Aortic smooth muscle cell (primary cell): ENCODE measurements at places on chromosomes 5 and 9. TPM values are rescaled to one million over a fixed set of nuclear protein-coding genes. Genes with fewer than 3 reads are reported as not detected.

Gene SKIC3
- total RNA-seq: 158 and 163 TPM in 2 replicates

Gene RANBP3L
- total RNA-seq: 0.13 and 0.31 TPM in 2 replicates

Gene ACOT12
- total RNA-seq: not detected in 2 replicates

Gene RHOBTB3
- 27.5 and 34.6 TPM in 2 replicates for total RNA-seq

Gene FAM151B
- 8.5 and 9.8 TPM in 2 replicates for total RNA-seq

Gene FOXD4L4
- under 0.01 and 0.26 TPM in 2 replicates for total RNA-seq

Gene MGAT4B
- total RNA-seq: 210 and 239 TPM in 2 replicates

Gene TAF11L5
- not detected in 2 replicates for total RNA-seq

Gene SH3PXD2B
- 23.3 and 25.5 TPM in 2 replicates for total RNA-seq

Gene PIP5KL1
- total RNA-seq: 0.66 and 0.81 TPM in 2 replicates
